ENCODE measurements at places on chromosomes 1 and 21.

GRCh38 chr1:101437800-101438199 is 201.0 kb downstream of the S1PR1 start:
- no peak for DNase-seq

- no peak for DNase-seq
Measured at GRCh38 chr21:46482846-46483231, 24.1 kb downstream of the DIP2A start.

- no peak for DNase-seq
Measured at GRCh38 chr21:41010101-41010435, 157.9 kb upstream of the BACE2 start.

DNA sequence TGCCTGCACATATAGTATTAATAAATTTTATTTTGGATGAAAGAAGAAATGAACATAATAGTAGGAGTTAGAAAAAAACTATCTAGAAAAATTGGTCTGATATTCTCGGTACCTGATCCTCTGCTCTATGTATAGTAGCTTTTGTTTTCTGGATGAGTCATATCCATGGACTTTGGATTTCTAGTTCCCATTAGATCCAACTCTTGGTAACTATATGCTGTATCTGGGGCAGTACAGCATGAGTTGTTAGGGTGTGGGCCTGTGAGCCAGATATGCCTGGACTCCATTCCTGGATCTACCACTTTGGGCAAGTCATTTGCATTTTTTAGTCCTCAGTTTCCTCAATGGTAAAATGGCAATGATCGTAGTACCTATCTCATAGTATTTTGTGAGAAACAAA is 372.2 kb upstream of the PKN2 start:
- DNase-seq: no peak
